ENCODE measurements at places on chromosomes 4 and X. TPM values are rescaled to one million over a fixed set of nuclear protein-coding genes. Genes with fewer than 3 reads are reported as not detected.

DNA sequence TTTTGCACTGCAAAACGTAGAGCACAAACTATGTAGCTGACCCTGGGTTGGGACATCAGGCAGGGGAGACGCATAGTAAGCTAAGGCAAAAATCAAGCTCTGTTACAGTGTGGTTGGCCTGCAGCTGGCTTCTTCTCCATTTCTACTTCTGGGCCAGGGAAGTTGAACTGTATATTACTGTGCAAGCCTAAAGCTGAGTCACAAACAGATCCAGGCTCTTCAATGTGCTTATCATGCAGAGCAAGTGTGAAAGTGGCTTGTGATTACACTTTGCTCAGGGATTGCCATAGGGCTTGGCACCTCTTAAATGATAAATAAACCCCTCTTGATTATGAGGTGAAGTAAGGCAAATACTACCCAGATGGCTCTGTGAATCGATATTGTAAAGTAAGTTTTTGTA lies 40.5 kb downstream of the CLDN34 start:
- DNase-seq, result no peak

F8A2 gene
- not detected for total RNA-seq

DNA sequence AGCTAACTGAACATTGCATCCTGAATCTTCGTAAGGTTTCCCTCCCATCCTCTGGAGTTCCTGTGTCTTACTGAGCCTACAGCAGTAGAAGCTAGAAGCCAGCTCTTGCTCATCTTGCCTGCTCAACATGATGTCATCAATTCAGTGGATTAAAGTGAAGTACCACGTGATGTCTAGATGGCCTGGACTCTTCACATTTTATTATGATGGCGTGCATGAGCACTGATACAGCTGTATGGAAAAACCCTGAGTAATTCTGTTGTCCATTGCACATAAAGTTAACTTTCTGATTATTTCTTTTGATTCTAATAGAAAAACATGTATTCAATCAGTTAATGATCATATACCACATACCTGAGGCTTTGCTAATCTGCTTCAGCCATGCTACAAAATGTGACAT lies 2387.7 kb upstream of the TENM3 start:
- no peak for DNase-seq

NOCT gene
- total RNA-seq, result 18.3 TPM

GRCh38 chr4:106868381-106869035 lies 167.6 kb downstream of the DKK2 start:
- DNase-seq, result no peak

MAGEB10 gene
- not detected for total RNA-seq

GRCh38 chr4:40247350-40247749 lies 50.5 kb downstream of the RHOH start:
- no peak for DNase-seq

- DNase-seq, result no peak
Observed at GRCh38 chr4:44646151-44646550, 5.3 kb downstream of the YIPF7 start.

PF4V1 gene
- not detected for total RNA-seq

DNA sequence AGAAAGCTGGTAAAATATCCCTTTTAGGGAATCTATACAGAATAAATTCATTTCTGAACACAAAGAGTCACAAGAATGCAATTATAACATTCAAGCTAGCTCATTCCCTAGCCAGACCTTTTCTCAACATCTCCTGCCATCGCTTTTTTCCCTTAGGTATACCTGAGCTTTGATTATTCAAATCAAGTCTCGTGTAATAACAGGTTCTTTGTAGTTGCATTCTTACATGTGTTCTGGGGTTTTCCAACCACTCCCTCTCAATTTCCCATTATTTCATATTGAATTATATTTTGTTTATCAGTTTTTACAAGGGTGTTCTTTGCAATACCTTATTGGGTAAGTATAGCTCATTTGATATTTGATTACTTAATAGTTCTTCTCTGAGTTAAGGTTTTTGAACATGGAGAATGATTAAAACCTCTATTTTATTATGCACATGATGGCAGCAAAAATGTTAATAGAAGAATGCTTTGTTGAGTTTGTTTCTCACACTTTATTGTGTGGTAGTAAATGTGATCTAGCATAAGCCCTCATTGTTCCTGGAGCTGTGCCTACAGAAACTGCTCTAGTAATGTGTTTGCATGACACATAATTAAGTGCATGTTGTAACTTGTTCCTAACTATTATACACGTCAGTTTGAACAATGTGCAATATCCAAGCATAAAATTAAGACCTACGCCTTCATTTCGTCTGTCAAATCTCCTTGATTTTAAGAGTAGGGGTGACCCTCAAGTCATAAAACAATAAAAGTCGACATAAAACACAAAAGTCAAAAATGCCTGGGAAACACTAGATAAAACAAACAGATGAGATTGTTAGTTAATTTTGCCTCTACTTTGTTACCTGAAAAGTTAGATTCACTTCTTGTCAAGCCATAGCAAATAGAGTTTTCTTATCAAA lies 124.0 kb upstream of the POF1B start:
- no peak for DNase-seq

DNA sequence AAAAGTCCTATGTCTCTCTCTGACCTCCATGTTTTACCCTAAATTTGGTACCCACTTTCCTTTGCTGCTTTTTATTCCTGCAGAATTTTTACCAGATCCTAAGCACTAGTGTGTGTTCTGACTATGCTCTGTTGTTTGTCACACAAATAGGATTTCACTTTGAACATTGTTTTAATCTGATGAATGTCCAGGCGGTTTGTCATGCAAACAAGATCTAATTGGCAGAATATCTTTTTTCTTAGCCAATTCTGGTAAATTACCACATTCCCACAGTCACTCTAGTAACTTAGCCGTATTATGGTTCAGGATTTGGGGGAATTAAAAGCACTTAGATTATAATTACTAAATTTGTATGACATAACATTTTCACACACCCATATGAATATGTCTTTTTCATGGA lies 557.2 kb upstream of the BOD1L1 start:
- no peak for DNase-seq

POF1B gene
- 2.2 TPM for total RNA-seq

GRCh38 chr4:156832886-156833285 lies 138.7 kb downstream of the PDGFC start:
- DNase-seq, result no peak

CRMP1 gene
- total RNA-seq, result 0.65 TPM

DNA sequence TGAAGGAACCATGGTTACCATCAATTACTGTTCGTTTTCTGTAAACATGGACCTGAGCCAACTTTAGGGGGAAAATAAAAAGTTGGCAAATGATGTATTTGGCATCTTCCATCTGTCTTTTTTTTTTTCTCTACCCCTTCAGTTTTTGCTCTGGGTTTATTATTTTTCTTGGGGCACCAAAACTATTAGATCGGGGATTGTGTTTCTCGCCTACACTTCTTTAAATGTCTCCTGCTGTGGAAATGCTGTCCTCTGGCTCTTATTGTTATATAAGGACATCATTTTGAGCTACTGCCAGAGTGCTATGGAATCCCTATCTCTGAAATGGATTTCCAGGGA lies 234.0 kb upstream of the SLIT2 start:
- DNase-seq, result peak; percentile 50

DNA sequence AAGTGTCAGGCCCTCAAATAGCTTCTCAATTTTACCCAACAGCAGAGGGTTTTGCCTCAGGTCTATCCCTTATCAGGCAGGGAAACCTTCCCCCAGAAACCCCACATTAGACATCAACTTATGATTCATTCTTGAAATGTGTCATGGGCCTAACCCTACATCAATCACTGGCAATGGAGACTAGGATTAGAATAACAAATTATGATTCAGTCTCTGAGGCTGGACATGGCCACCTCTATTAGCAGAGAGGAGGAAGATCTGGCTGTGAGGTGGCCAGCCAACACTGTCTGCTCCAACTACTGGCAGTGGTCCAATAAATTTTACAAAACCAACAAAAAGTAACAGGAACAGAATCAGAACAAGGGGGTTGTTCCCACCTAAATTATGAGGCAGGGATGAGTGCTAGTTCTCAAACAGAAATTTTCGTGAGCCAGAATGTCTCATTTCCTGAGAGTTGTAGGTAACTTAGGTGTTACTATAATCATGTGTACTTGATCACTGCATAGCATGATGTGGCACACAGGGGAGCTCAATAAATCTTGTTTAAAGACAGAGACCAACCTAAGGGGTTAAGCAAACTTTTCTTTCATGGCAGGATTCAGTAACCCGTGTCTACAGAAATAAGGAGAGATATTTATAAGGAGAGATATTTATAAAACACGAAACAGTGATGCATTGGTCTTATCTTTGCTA lies 126.8 kb downstream of the NFKB1 start:
- DNase-seq, result peak; percentile 27

- peak; percentile 86 for DNase-seq
Observed at GRCh38 chr4:112170451-112170993, 25.3 kb downstream of the FAM241A start.

DCAF4L1 gene
- under 0.01 TPM for total RNA-seq

C4orf54 gene
- total RNA-seq, result under 0.01 TPM

GRCh38 chrX:79452881-79453280 lies 85.7 kb upstream of the ITM2A start:
- DNase-seq, result no peak

GRCh38 chr4:47774079-47774478 lies 63.8 kb downstream of the CORIN start:
- no peak for DNase-seq

KLHL34 gene
- not detected for total RNA-seq
